ENCODE measurements at places on chromosomes 5 and 9.

- no peak for DNase-seq
Observed at GRCh38 chr9:127558581-127559246, 53.4 kb upstream of the STXBP1 start.

DNA sequence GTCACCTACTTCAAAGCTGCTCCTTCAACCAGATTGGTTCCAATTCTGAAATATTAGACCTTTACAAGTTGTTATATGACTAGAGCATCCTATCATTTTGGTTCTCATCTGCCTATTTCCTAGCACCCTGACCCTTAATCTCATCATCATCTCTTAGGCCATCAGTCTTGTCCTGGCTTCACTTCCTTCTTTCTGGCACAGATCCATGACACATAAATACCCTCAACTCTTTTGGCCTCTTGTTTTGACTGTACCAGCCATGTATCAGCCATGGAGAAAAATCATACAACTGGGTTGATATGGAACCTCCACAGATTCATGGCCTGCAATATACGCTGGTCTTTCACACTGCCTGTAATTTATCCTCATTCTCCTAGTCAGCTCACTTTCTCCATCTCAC is 123.1 kb upstream of the FBXL17 start:
- no peak for DNase-seq

- no peak for DNase-seq
Observed at GRCh38 chr5:76709762-76710161, 6.2 kb upstream of the F2R start.

- no peak for DNase-seq
Observed at GRCh38 chr5:11258001-11258400, 497.0 kb upstream of the DAP start.

GRCh38 chr9:19137282-19137681 is 10.0 kb upstream of the PLIN2 start:
- no peak for DNase-seq

- peak; percentile 9 for DNase-seq
Observed at GRCh38 chr5:115458003-115458409, 86.6 kb downstream of the FEM1C start.

- no peak for DNase-seq
Observed at GRCh38 chr5:37836235-37836591, 3.6 kb downstream of the GDNF start.

DNA sequence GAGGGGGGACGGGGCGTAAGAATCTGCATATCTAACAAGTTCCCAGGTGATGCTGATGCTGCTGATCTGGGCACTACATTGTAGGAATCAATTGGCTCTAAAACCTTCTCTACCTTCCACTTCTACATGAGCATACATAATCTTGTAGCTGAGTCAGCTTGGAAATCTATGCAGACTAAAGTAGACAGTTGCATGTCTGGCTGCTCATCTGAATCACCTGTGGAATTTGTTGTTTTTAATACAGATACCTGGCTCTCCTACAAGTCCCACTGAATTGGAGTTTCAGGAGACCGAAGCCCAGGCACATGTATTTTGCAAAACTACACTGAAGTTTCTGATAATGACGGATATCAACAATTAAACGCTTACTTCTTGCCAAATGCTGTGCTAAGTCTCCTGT is 113.6 kb downstream of the STK32A start:
- no peak for DNase-seq

All from NCI-H524 (cell line).